ENCODE measurements at places on chromosomes 5 and 9.

DNA sequence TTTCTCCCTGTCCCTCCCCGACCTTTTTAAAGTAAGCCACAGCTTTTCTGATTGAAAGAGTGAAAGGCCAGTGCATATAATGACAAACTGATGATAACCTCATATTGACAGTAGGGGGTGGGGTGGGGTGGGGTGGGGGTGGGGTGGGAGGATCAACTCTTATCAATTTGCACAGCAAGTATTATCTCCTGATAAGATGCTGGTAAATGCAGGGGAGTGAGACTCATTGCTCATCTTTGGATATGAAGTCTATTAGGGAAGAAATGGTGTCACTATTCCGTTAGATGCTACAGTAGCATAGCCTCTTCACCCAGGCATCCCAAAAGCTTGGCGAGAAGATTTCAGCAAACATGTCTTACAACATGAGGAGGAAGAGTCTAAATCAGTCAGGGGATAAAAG, 38.9 kb upstream of the HMGCS1 start:
- DNase-seq: no peak

DNA sequence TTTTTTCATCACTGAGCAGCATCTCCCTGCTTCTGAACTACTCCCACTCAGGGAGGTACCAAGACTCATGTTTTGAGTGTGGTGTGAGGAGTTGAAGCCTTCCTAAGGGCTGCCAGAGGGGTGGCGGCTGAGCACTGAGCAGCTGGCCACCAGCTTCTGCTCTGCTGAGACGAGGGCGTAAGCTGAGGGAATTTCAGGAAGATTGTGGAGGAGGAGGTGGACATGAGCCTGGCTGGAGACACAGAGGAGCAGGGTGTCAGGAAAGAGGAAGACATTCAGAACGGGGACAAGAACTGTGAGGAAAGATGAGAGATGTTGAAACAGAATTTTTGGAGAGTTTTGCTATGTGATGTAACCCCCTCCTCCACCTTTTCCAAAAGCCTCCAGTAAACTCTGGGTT, 7.8 kb downstream of the LCP2 start:
- no peak for DNase-seq

DNA sequence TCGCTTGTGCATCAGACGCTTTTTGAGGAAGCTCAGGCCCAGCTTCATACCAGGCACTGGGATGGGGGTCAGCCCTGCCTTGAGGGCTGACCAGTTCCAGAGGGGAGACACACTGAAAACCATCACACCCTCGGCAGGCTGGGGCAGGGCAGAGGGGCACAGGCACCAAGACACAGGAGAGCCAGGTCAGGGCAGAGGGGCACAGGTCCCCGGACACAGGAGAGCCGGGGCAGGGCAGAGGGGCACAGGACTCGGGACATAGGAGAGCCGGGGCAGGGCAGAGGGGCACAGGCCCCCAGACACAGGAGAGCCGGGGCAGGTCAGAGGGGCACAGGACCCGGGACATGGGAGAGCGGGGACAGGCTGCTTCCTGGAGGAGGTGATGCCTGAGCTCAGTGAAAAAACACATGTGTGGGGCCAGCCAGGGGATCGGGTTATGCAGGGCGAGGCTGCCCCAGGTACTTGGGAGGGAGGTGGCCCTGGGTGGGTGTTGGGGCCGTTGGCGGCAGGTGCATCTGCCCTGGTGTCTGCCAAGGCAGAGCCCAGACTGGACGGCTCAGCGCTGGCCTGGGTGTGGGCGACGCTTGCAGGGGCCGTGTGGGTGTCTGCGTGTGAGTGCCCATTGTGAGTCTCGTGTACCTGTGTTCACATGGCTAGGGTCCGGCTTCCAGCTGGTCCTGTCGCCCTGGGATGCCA, 15.1 kb upstream of the SLC2A6 start:
- no peak for DNase-seq

- no peak for DNase-seq
These were observed 7.1 kb upstream of the ENTREP1 start for GRCh38 chr9:69317894-69318293.

DNA sequence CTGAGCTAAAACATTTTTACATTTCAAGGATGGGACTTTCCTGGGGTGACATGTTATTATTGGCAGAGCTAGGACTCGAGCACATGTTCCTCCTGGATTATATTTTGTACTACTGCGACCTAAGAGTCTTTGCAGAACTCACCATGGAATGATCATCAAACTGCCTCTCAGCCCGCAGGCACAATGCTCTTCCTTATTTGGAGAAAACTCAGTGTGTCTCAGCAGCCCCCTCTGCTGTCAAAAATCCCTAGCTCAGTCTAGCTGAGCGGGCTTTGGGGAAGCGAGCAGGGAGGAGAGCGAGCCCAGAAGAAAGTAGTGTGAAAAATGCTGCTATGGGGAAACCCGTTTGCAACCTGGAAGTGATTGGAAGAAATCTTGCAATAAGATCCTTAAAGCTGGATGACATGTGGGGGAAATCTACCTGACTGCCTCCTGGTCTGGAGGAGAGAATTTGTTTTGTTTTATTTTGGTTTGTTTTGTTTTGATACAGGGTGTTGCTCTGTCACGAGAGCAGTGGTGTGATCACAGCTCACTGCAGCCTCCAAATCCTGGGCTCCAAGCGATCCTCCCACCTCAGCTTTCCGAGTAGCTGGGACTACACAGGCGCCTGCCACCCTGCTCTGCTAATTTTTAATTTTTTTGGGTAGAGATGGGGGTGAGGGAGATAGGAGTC, 89.9 kb upstream of the CLINT1 start:
- peak; percentile 90 for DNase-seq

- DNase-seq: peak; percentile 64
These were observed 12.6 kb downstream of the DNM1 start for GRCh38 chr9:128215491-128216409.

GRCh38 chr5:169413416-169413815, 112.5 kb upstream of the SLIT3 start:
- no peak for DNase-seq
